ENCODE measurements at places on chromosomes 6 and 20.

GRCh38 chr6:107868867-107869611, 44.9 kb upstream of the SCML4 start:
- H3K27ac ChIP-seq: no peak overlapping the region
- no peaks in the 10 kb centered on the region for H3K36me3 ChIP-seq
- DNase-seq: no peak
- H3K27me3 ChIP-seq: no peaks in the 10 kb centered on the region
- H3K4me3 ChIP-seq: no peak overlapping the region

DNA sequence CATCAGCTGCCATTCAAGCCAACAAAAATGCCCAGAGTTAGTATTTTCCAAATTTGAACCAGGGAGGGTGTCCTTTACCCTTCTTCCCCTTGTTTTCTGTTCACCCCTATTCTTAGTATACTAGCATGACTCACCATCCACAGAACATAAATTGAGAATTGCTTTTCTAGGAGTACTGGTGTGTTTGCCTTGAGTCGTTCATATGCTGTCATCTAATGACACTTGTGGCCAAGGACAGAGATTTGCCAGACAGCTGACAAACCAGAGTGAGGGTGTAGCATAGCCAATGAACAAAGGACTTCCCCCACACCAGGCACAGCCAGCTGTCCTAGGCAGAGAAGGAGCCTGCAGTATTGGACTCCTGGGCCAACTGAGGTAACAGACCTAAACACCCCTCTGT, 62.2 kb downstream of the FILIP1 start:
- DNase-seq: no peak
- no peak overlapping the region for H3K27ac ChIP-seq
- no peak overlapping the region for H3K4me3 ChIP-seq
- no peaks in the 10 kb centered on the region for H3K36me3 ChIP-seq
- no peaks in the 10 kb centered on the region for H3K27me3 ChIP-seq

GRCh38 chr20:1876975-1877608, 18.1 kb upstream of the SIRPA start:
- H3K27me3 ChIP-seq: no peaks in the 10 kb centered on the region
- no peaks in the 10 kb centered on the region for H3K36me3 ChIP-seq
- DNase-seq: no peak
- H3K4me1 ChIP-seq: peaks cover 42% of the 10 kb centered on the region

DNA sequence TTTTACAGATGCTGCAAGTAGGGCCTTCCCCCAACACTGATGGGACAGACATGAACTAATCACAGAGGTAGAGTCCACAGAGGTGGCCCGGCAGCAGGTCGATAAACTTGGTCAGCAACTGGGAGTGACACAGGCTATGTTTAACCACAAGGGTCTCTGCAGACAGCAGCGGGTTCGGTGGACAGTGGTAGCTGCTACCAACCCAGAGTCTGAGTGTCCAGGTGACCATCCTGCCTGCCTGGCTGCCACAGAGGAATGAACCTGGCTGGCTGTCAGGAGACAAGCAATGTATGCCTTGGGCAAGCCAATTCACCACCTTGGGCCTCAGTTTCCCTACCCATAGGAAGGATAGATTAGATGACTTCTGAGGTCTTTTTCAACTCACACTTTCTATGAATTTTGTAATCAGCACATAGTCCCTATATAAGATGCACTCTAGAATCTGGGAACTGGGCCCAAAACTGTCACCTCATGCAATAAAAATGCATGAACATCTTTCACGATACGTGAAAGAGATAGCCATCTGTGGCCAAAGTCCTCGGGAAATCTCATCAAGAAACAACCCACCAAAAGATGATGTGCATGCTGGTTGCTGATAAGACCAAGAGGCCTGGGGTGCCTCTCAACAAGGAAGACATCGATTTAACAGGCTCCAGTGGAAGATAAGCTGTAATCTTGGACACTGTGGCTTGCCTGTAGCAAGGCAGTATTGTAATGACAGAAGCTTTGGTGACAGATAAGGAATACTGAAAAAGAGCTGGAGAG, 30.5 kb downstream of the MDGA1 start:
- H3K27ac ChIP-seq: peak overlapping the region; percentile 23
- H3K36me3 ChIP-seq: no peaks in the 10 kb centered on the region
- no peak overlapping the region for H3K4me3 ChIP-seq
- peak; percentile 58 for DNase-seq

DNA sequence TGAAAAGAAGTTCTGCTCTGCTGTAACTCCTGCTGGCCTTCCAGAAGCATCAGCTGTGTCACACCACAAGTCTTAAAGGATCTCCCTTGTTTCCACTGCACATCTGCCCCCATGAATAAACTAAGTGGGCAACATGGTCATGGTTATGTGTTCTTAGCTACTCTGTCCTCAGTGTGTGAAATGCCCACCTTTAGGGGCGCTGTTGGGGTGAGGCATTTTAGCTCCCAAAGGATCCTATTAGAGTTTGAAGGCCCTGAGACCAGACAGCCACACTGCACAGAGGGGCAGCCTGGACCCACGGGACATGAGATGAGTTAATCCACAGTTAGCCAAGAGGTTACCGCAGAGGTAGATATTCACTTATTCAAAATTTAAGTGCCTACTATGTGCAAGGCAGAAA, 294.3 kb upstream of the QKI start:
- H3K36me3 ChIP-seq: no peaks in the 10 kb centered on the region
- no peaks in the 10 kb centered on the region for H3K4me1 ChIP-seq
- no peak for DNase-seq
- H3K27me3 ChIP-seq: no peaks in the 10 kb centered on the region
- H3K4me3 ChIP-seq: no peak overlapping the region
- no peak overlapping the region for H3K27ac ChIP-seq

GRCh38 chr6:88683734-88684133, 279.7 kb downstream of the RNGTT start:
- H3K27me3 ChIP-seq: no peaks in the 10 kb centered on the region
- no peaks in the 10 kb centered on the region for H3K4me1 ChIP-seq
- no peak overlapping the region for H3K27ac ChIP-seq
- DNase-seq: no peak
- no peaks in the 10 kb centered on the region for H3K36me3 ChIP-seq

DNA sequence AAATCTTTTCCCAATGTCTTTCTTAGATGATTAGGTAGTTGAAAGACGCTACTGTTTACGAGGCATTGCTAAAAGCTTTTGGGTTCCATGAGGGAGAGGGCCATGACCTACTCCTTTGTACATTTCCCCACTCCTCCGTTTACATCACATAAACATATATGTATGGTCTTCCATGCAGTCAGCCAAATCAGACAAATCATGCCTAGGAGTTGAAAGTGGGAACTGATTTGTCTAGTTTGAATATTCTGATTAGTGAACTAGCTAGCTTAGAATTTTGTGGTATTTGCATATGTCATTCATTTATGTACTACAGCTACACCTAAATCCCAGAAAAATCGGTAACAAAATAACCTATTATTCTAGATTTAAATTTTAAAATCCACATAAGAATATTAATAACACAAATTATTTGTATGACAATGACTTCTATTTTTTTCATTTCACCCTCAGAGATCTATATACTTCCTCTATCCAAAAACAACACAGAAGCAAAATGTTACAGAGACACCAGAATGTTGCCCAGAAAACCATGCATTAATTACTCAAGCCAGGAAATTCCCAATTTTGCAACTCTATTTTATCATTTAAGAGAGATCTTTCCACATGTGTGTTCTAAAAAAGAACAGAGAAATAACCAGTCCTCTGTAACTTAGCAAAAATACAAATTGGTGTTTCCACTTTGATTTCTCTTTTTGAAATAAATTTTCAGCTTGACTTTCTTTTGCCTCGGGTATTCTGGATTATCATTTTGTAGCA, 231.9 kb downstream of the LAMA2 start:
- no peak for DNase-seq
- H3K4me3 ChIP-seq: no peak overlapping the region
- H3K27ac ChIP-seq: no peak overlapping the region
- no peaks in the 10 kb centered on the region for H3K4me1 ChIP-seq
- no peaks in the 10 kb centered on the region for H3K36me3 ChIP-seq
- H3K27me3 ChIP-seq: no peaks in the 10 kb centered on the region

GRCh38 chr20:15310361-15310760, 972.9 kb upstream of the FLRT3 start:
- no peaks in the 10 kb centered on the region for H3K27me3 ChIP-seq
- no peaks in the 10 kb centered on the region for H3K4me1 ChIP-seq
- no peak overlapping the region for H3K4me3 ChIP-seq
- no peak overlapping the region for H3K27ac ChIP-seq

- no peak overlapping the region for H3K27ac ChIP-seq
- DNase-seq: no peak
- H3K4me3 ChIP-seq: no peak overlapping the region
- no peaks in the 10 kb centered on the region for H3K27me3 ChIP-seq
- H3K36me3 ChIP-seq: no peaks in the 10 kb centered on the region
These were observed 37.0 kb upstream of the GCLC start for GRCh38 chr6:53581856-53582255.

DNA sequence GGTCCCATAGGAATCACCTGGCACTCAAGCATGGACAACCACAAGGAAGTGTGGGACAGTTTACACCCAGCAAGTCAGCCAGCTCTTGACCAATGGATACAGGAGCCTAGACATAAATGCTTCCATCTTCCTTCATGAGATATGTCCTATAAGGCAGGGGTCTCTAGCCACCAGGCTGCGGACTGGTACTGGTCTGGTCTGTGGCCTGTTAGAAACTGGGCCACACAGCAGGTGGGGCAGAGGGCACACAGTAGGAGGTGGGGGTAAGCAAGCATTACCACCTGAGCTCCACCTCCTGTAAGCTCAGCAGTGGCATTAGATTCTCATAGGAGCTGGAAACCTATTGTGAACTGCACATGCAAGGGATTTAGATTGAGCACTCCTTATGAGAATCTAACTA, 437.1 kb downstream of the CD109 start:
- no peaks in the 10 kb centered on the region for H3K36me3 ChIP-seq
- DNase-seq: no peak
- no peak overlapping the region for H3K27ac ChIP-seq
- H3K4me1 ChIP-seq: no peaks in the 10 kb centered on the region
- H3K27me3 ChIP-seq: no peaks in the 10 kb centered on the region
- no peak overlapping the region for H3K4me3 ChIP-seq

- H3K27me3 ChIP-seq: no peaks in the 10 kb centered on the region
- H3K4me1 ChIP-seq: peaks cover 11% of the 10 kb centered on the region
- DNase-seq: no peak
- peak overlapping the region; percentile 12 for H3K27ac ChIP-seq
- H3K36me3 ChIP-seq: no peaks in the 10 kb centered on the region
These were observed 113.5 kb downstream of the SLC35B3 start for GRCh38 chr6:8321671-8322404.

DNA sequence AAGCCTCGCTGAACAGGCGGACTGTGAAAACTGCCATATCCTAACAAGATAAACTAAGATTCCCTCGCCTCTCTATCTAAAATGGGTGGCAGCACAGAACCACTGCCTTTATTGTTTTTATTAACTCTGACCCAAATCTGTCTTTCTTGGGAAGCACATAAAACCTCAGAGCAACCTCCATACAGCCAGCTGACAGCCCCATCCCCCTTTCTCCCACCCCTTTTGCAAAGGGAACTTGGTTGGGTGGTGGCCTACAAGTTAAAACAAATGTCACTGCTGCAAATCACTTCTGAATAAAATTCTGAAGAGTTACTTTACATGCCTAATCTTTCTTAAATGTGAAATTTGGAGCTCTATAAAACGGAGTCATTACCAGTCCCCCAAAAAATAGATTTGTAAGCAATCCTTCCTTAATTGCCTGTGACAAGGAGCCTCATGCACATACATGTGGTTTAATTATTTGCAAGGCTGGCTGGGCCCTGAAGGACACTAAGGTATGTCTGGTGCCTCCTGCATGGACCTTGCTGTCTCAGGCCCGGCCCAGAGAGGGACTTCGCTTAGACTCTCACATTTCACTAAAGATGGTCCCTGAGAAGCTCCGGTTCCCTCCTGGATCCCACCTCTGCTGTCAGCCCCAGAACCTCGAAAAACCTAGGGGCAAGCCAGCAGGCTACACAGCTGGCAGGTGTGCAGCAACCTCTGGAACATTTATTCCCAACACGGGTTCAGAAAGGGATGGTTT, 21.7 kb downstream of the PXDC1 start:
- no peak overlapping the region for H3K27ac ChIP-seq
- no peak overlapping the region for H3K4me3 ChIP-seq
- DNase-seq: peak; percentile 5
- H3K4me1 ChIP-seq: no peaks in the 10 kb centered on the region
- H3K36me3 ChIP-seq: peaks cover 7% of the 10 kb centered on the region

DNA sequence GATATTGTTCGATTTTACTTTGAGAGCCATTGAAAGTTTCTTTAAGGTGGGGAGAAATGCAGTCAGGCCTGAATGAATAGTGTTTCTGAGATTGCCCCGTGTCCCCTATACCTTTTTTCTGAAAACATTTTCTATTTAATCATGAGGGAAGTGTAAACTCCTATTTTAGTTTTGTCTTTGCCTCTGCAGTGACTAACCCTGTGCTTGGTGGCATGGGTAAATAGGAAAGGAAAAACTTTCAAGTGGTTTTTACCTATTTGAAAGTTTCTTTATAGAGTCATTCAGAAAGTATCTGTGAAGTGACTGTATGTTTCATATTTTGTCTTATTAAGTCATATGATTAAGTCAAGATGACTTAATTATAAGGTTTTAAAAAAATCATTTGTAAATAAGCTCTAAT, 14.5 kb downstream of the SNRNP48 start:
- no peak overlapping the region for H3K4me3 ChIP-seq
- H3K36me3 ChIP-seq: no peaks in the 10 kb centered on the region
- DNase-seq: no peak
- H3K27me3 ChIP-seq: no peaks in the 10 kb centered on the region

DNA sequence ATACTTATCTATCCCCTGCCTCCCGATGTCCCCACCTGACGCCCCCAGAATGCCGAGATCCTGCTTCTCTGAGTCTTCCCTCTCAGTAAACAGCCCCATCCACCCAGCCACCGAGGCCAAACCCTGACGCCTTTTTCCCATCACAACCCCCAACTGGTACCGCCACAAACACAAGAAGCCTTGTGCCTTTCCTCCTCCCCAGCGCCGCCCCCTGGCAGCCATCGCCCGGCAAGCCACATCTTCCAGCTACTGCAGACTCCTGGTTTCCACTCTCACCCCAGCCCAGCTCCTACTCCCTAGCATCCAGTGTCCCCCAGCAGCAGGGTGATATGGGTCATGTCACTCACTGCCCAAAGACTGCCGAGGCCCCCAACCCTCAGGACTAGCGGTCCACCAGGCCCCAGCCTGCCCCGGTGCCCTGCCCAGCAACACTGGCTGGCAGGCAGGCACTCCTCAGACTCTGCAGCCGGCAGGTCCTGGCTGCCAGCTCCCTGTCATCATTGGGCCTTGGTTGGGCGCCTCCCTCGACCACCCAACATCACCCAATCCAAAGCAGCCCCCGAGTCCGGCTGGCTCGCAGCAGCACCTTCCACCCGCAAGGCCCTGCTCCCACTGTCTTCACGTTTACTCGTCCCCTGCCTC, 11.2 kb downstream of the TCFL5 start:
- H3K4me3 ChIP-seq: no peak overlapping the region
- no peak overlapping the region for H3K27ac ChIP-seq
- H3K27me3 ChIP-seq: no peaks in the 10 kb centered on the region
- no peaks in the 10 kb centered on the region for H3K4me1 ChIP-seq

GRCh38 chr6:162377735-162378134, 349.8 kb downstream of the PRKN start:
- no peaks in the 10 kb centered on the region for H3K27me3 ChIP-seq
- no peak overlapping the region for H3K4me3 ChIP-seq
- no peaks in the 10 kb centered on the region for H3K4me1 ChIP-seq
- no peak overlapping the region for H3K27ac ChIP-seq
- H3K36me3 ChIP-seq: no peaks in the 10 kb centered on the region

- no peaks in the 10 kb centered on the region for H3K27me3 ChIP-seq
- no peak for DNase-seq
- no peak overlapping the region for H3K4me3 ChIP-seq
- peak overlapping the region; percentile 32 for H3K27ac ChIP-seq
- H3K4me1 ChIP-seq: 0 out of 2 replicates have a peak, but pooled peaks cover 4% of the 10 kb centered on the region
- H3K36me3 ChIP-seq: no peaks in the 10 kb centered on the region
These were observed 170.4 kb downstream of the PHF3 start for GRCh38 chr6:63805808-63806572.

All from Caco-2 (cell line).